ENCODE measurements at places on chromosomes 4 and X.

GRCh38 chr4:109207061-109207460 lies 95.4 kb downstream of the COL25A1 start:
- no peak for DNase-seq

DNA sequence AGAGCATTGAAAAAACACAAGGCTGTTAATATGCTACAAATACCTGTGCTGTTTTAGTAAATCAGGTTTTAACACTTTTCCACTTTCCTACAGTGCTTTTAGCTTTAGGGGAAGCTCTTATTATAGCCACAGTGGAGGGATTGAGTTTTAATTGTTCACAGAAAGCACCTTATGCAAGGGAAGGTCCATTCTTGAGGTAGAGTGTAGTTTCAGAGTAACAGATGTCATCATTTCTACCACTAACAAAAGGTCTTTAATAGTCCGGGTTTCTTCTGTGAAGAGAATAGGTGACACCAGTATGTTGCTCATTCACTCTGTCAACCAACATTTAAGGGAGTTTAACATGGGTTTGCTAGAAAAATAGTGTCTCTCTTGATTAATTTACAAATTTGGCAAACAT lies 104.4 kb downstream of the STIM2 start:
- DNase-seq, result no peak

DNA sequence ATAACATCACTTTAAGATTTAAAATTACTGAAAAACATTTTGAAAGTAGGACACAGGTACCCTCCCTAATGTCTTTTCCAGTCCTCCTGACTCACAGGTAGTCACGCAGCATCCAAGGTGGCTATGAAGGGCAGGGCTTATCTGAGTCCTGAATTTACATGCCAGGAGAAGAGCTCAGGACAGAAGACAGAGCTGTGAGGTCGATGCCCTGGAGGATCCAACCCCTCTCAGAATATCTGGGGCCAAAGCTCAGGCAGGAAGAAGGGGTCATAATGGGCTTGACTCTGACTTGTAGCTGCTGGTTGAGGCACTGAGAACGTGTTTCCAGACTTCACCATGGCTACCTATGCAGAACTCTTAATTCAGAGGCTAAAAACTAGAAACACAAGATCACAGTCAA lies 177.5 kb downstream of the AASDH start:
- no peak for DNase-seq

GRCh38 chr4:132123870-132124623 lies 1025.0 kb upstream of the PCDH10 start:
- no peak for DNase-seq

GRCh38 chr4:153731239-153731638 lies 28.6 kb downstream of the RNF175 start:
- DNase-seq, result peak; percentile 51

DNA sequence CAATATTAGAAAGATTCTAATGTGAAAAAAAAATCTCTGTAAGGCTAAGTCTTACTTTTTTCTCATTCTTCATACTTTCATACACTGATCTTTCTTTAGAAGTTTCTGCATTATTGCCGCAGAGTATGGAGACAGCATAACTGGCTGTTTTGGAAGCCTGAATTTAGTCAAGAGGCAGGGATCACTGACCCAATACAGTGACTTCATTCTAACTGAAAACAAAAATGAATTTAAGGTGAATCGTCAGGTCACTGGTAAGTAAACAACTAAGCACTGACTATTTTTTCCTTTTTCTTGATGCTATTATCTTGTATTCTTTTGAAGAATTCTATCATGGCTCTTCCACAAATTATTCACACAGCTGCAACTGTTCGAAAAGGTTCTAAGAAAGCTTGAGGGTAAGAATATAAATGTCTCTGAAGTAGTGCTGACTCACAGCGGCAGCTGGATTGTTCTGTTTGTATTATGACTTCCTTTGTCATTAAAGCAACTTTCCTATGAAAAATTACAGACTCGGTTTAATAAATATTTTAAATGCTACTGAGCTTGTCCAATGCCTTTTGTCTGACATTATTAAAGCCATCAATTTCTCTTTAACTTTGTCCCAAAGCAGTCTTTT lies 609.3 kb downstream of the FSTL5 start:
- no peak for DNase-seq

DNA sequence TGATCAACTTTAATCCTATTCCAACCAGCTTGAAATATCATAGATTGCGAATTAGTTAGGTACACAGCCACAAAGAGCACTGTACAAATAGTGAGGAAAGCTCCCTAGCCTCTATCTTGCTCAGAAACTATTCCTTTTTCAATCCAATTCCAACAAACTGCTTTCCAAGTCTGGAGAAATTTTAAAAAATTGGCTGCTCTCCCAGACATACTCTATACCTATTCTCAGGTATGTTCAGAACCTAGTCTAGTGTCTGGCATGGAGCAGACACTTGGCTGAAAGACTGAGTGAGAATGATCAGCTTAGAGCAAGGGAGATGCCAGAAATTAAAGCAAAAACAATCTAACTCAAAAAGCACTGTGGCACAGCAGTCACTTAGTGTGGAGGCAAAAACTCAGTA lies 105.9 kb downstream of the SLC10A7 start:
- DNase-seq, result no peak

DNA sequence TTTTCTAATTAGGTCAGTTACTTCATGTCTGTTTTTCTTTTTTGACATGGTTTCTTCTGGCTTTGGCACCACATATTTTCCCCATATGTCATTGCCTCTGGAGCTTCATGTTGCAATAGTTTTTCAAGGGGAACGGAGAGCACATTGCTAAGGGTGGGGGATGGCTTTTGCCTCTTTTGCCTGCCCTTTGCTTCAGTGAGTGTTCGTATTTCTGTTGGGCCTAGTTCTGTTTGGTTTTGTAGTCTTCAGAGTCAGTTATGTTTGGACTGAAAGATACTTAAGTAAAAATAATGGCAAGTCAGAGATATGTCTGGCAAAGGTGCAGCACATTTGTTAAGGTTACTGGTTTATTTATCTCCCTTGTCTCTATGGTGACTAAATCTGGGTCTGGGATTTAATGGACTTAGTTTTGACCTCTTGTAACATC lies 29.1 kb downstream of the FHL1 start:
- DNase-seq, result no peak

DNA sequence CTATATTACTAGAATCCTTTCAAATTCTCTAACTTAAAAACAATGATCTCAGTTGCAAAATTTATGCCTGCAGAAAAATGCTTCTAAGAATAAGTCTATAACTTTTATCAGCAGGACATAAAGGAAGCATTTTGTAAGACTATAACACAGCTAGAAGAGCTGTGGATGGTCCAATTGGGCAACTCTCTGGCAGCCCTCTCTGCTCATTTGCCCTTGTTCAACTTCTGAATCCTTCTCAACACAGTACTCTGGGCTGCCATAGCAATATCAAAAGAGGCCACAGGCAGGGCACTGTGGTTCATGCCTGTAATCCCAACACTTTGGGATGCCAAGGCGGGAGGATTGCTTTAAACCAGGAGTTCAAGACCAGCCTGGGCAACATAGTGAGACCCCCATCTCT lies 88.5 kb downstream of the MID1 start:
- no peak for DNase-seq

- no peak for DNase-seq
Measured at GRCh38 chr4:57344296-57344695, 234.1 kb upstream of the IGFBP7 start.

DNA sequence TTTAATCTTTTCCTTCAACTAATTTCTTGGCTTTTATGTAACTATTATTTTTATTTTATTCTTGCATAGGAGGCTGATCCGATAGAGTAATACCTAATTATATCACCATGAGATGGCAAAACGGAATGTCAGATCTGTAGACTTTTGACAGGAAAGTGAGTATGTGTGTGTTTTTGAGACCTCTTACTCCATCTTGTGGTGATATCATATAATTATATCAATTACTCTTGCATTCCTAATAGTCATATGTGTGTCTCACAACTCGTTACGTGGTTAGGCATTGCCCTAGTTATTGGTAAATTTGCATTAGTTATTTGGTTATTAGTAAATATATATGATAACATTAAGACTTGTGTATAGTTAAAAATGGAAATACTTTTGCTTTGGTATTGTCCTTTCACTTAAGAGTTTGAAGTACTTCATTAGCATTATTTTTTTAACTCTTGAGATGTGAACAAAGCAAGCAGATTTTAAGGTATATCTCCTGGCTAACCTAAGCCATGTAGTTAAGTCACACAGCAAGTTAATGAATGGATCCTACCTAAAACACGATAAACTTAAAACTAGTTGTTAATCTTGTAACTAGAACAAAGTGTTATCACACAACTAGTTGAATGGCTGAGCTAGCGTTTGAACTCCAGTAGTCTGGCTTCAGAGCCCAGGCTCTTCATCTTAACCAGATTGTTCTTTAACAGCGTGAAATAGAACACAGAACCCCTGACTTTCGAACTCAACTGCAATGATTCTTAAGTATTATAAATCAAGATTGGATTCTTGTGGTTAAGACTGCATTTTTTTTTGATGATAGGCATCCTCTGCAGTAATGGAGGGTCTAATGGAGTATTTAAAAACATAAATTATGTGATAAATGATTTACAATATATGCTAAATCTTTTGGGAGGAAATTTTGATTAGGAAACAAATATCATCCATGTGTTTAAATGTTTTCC lies 67.1 kb downstream of the PGRMC2 start:
- peak; percentile 89 for DNase-seq

GRCh38 chr4:150546286-150546685 lies 35.7 kb upstream of the MAB21L2 start:
- DNase-seq, result no peak

GRCh38 chrX:136616987-136617685 lies 30.8 kb upstream of the CD40LG start:
- no peak for DNase-seq

DNA sequence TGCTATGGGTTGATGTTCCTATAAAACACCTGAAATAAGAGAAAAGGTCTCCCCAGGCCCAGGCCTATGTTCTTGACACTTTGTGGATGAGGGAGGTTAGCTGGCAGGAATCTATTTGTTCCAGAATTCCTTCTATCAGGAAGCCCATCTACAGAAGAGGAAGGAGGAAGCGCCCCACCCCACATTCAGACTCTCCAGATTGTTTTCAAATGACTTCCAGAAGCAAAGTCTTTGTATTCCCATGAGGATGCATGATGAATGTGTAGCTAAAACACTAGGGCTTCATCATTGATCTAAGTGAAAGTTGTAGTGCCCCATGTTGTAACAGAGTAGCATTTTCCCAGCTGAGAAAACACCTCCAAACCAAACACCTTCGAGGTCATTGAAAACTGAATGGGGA lies 16.4 kb downstream of the OTC start:
- DNase-seq, result no peak

DNA sequence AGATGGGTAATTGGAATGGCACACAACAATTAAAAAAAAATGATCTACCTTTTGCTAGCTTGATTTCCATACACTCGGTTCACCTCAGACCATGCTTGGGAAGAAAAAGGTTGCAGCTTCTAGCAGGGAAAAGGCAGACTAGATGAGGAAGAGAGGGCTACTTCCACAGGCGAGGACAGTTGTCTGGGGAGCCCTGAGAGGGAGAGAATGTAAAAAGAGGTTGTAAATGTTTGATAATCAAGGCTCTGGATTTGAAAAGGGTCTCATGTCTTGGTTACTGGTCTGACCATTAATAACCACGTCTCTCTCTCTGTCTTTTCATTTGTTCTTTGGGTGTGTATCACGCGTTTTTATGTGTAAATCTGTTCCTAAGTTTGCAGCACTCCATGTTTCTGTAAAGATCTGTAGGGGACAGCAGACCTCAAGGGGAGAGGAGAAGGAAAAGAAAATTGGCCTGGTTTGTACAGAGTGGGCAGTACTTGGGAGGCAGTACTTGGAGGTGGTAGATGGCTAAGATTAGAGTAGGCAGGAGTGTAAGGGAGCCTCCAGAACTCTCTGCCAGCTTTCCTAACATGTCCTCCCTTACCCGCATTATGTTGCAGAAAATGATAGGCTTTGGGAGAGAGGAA lies 750 bp downstream of the ARMCX5 start:
- no peak for DNase-seq

DNA sequence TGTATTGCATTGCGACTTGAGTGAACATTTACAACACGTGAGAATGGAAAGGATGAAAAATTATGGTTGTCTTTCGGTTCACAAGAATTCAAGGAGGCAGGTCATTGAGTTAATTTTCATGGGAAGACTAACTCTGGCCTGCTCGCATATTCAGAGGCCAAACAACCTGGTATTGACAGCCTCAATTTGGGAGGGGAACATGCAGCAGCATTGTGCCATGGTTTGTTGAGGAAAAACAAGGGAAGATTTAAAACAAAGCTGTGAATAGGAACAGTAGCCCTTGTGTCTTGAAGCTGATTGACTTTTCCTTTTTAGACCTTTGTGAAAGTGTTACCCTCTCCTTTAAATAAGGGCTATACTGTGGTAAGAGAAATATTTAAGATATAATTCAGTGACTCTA lies 31.9 kb downstream of the FAT4 start:
- DNase-seq, result no peak

DNA sequence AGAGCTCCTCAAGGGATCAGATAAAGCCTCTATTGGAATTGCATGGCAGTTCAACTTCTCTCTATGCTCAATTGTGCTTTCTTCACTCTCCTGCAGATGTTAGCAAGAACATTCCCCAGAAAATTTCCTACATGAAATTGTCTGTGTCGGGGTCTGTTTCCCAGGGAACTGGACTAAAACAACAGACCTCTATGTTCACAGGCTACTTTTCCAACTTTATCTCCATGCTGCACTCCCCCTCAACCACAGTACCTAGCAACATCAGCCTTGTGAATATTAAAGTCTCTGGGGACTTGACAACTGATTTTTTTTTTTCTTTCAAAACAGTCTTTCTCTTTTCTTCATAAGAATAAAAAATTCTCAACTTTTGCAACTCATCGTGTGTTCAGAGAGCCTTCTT lies 1470.8 kb upstream of the ADGRL3 start:
- no peak for DNase-seq

- DNase-seq, result peak; percentile 1
Measured at GRCh38 chrX:72048510-72049455, 82.9 kb downstream of the RTL5 start.

DNA sequence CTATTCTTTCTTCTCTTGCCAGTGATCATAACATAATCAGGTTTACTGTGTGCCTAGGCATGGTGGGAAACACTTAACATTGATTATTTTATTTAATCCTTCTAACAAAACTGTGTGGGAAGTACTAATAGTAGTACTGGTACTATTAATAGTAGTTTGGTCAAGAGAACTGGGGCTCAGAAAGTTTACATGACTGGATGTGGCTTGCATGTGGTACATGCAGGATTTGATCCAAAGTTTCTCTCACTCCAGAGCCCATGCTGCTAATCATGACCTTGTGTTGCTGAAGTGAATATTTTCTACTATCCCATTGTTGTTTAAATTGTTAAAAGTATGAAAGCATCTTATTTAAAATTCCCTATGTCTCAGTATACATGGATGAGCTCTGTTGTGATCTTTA lies 78.4 kb downstream of the TMEM164 start:
- no peak for DNase-seq

DNA sequence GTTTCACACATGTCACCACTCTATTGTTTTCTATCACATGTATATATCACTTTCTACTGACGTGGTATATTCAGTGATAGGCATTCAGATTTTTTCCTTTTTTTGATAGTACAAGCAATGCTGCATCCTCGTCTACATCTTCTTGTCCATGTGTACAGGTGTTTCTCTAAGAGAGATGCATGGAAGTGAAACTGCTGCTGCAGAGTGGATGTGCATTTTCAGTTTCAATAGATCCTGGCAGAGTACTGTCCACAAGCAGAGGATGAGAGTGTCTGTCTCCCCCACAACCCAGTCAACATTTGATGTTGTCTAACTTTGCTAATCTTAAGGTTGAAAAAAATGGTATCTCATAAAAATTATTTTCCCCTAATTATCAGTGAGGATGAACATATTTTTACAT lies 194.0 kb upstream of the CASK start:
- no peak for DNase-seq

- DNase-seq, result no peak
Measured at GRCh38 chr4:127623797-127624083, 9.0 kb upstream of the INTU start.

GRCh38 chr4:157291071-157291470 lies 70.5 kb downstream of the GRIA2 start:
- DNase-seq, result no peak

Measured in Kasumi-1 (cell line).